ENCODE measurements at places on chromosomes 7 and 10.

- no peaks in the 10 kb centered on the region for H3K36me3 ChIP-seq
- H3K4me1 ChIP-seq = no peaks in the 10 kb centered on the region
- H3K27ac ChIP-seq = peak overlapping the region; percentile 29
- no peaks in the 10 kb centered on the region for H3K27me3 ChIP-seq
- no peak for DNase-seq
Measured at GRCh38 chr7:82430500-82431465, 12.8 kb downstream of the CACNA2D1 start.

GRCh38 chr7:132150711-132151110, 425.6 kb downstream of the PLXNA4 start:
- no peaks in the 10 kb centered on the region for H3K36me3 ChIP-seq
- no peak overlapping the region for H3K4me3 ChIP-seq
- DNase-seq = no peak
- no peaks in the 10 kb centered on the region for H3K27me3 ChIP-seq

DNA sequence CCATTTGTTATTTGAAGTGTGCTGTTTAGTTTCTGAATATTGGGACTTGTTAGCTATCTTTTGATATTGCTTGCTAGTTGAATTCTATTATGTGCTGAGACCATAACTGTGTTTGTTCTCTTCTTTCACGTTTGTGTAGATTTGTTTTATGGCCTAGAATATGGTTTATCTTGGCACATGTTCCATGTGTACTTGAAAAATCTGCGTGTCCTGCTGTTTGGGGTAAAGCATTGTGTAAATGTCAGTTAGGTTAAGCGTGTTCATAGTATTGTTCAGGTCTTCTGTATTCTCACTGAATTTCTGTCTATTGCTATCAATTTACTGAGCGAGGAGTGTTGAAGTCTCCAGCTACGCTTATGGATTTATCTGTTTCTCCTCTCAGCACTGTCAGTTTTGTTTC, 19.4 kb downstream of the MMP21 start:
- H3K36me3 ChIP-seq = no peaks in the 10 kb centered on the region
- DNase-seq = no peak
- no peaks in the 10 kb centered on the region for H3K27me3 ChIP-seq
- H3K27ac ChIP-seq = no peak overlapping the region
- no peak overlapping the region for H3K4me3 ChIP-seq

GRCh38 chr7:129244220-129244619, 19.4 kb downstream of the AHCYL2 start:
- no peaks in the 10 kb centered on the region for H3K36me3 ChIP-seq
- H3K4me3 ChIP-seq = no peak overlapping the region
- no peak for DNase-seq
- H3K27ac ChIP-seq = no peak overlapping the region
- no peaks in the 10 kb centered on the region for H3K4me1 ChIP-seq

DNA sequence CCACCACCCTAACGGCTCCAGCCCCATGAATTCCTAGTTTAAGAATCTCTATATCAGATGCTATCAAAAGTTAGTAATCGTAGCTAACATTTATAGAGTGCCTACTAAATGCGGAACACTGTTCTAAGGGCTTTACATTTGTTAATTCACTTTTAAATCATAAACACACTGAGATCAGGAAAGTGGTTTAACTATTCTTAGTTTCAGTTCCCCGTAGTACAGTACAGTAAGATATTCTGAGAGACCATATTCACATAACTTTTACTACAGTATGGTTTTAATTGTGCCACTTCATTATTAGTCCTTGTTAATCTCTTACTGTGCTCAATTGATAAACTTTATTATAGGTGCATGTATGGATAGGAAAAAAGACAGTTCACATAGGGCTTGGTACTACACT, 22.5 kb downstream of the SYPL1 start:
- H3K36me3 ChIP-seq = no peaks in the 10 kb centered on the region
- no peak overlapping the region for H3K4me3 ChIP-seq
- peaks cover 3% of the 10 kb centered on the region for H3K4me1 ChIP-seq
- no peak overlapping the region for H3K27ac ChIP-seq
- no peaks in the 10 kb centered on the region for H3K27me3 ChIP-seq

- no peak overlapping the region for H3K27ac ChIP-seq
- no peaks in the 10 kb centered on the region for H3K4me1 ChIP-seq
- no peaks in the 10 kb centered on the region for H3K27me3 ChIP-seq
- H3K36me3 ChIP-seq = no peaks in the 10 kb centered on the region
- no peak for DNase-seq
Measured at GRCh38 chr10:3306050-3306449, 133.5 kb upstream of the PITRM1 start.

- H3K4me3 ChIP-seq = no peak overlapping the region
- H3K27ac ChIP-seq = no peak overlapping the region
- DNase-seq = no peak
- H3K4me1 ChIP-seq = no peaks in the 10 kb centered on the region
- H3K36me3 ChIP-seq = no peaks in the 10 kb centered on the region
Measured at GRCh38 chr7:45007106-45007505, 7.1 kb downstream of the CCM2 start.

- peaks cover 10% of the 10 kb centered on the region for H3K4me1 ChIP-seq
- H3K27me3 ChIP-seq = no peaks in the 10 kb centered on the region
- no peaks in the 10 kb centered on the region for H3K36me3 ChIP-seq
- no peak for DNase-seq
- no peak overlapping the region for H3K4me3 ChIP-seq
Measured at GRCh38 chr10:629186-629998, 60.1 kb downstream of the DIP2C start.

DNA sequence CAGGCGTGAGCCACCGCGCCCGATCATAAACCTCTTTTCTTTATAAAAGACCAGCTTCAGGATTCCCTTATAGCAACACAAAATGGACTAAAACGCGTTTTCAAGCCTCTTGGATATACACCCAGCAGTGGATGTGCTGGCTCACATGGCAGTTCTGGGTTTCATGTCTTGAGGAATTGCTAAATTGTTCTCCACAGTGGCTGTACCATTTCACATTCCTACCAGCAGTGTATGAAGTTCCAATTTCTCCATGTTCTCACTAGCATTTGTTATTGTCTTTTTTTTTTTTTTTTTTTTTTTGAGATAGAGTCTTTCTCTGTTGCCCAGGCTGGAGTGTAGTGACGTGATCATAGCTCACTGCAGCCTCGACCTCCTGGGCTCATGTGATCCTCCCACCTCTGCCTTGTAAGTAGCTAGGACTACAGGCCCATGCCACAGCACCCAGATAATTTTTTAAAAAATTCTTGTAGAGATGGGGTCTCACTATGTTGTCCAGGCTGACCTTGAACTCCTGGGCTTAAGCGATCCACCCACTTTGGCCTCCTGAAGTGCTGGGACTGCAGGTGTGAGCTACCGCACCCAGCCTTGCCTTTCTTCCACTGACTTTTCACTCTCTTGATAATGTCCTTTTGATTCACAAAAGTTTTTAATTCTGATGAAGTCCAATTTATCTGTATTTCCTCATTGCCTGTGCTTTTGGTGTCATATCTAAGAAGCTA, 17.4 kb downstream of the TECPR1 start:
- no peaks in the 10 kb centered on the region for H3K4me1 ChIP-seq
- no peak overlapping the region for H3K4me3 ChIP-seq
- no peaks in the 10 kb centered on the region for H3K36me3 ChIP-seq
- DNase-seq = no peak

DNA sequence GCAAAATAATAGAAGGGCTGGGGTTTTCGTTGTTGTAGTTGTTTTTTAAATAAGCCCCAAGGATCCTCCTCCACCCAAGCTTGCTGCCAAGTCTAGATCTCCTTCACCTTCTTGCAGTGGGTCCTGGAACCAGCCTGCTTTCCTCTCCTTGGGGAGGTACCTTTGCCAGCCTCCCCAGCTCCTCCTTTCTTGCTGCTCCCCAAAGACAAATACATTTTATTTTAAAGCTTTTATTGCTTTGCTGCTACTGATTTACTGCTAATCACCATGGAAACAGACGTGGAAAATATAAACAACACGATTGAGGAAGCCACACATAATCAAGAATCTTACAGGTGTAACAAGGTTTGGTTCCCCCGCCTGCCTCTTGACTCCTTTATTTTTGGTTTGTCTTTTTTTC, 17.4 kb upstream of the SLF2 start:
- no peaks in the 10 kb centered on the region for H3K36me3 ChIP-seq
- no peak overlapping the region for H3K4me3 ChIP-seq
- DNase-seq = peak; percentile 68
- peaks cover 6% of the 10 kb centered on the region for H3K4me1 ChIP-seq
- peak overlapping the region; percentile 84 for H3K27ac ChIP-seq

GRCh38 chr10:63227207-63227895, 94.2 kb downstream of the NRBF2 start:
- no peak for DNase-seq
- no peaks in the 10 kb centered on the region for H3K27me3 ChIP-seq
- no peak overlapping the region for H3K27ac ChIP-seq
- no peak overlapping the region for H3K4me3 ChIP-seq
- H3K4me1 ChIP-seq = peaks cover 16% of the 10 kb centered on the region

DNA sequence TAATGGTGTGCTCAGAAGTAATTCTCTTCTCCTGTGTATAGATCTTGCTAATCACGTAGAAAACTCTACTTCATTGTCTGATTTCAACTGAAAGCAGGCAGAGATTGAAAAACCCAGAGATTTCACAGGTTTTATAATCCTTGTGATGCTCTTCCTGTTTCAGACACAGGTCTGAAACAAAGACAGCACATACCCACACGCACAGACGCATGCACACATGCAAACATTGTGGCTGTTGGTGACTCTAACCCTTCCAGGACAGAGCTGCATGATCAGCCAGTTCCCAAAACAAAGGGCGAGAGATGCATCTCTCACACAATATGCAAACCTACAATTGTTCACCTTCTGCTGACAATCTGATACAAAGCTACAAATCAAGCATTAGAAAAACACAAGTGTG, 11.1 kb upstream of the TFEC start:
- H3K4me3 ChIP-seq = no peak overlapping the region
- no peaks in the 10 kb centered on the region for H3K4me1 ChIP-seq
- no peaks in the 10 kb centered on the region for H3K27me3 ChIP-seq

GRCh38 chr7:149310113-149310836, 48.3 kb downstream of the ZNF783 start:
- no peaks in the 10 kb centered on the region for H3K4me1 ChIP-seq
- no peak overlapping the region for H3K27ac ChIP-seq
- no peaks in the 10 kb centered on the region for H3K27me3 ChIP-seq
- no peaks in the 10 kb centered on the region for H3K36me3 ChIP-seq
